ENCODE measurements at places on chromosomes 5 and 9.

- no peak for DNase-seq
Measured at GRCh38 chr5:109516390-109516789, 106.6 kb upstream of the PJA2 start.

GRCh38 chr5:143955141-143955540 is 143.2 kb downstream of the HMHB1 start:
- DNase-seq, result no peak

DNA sequence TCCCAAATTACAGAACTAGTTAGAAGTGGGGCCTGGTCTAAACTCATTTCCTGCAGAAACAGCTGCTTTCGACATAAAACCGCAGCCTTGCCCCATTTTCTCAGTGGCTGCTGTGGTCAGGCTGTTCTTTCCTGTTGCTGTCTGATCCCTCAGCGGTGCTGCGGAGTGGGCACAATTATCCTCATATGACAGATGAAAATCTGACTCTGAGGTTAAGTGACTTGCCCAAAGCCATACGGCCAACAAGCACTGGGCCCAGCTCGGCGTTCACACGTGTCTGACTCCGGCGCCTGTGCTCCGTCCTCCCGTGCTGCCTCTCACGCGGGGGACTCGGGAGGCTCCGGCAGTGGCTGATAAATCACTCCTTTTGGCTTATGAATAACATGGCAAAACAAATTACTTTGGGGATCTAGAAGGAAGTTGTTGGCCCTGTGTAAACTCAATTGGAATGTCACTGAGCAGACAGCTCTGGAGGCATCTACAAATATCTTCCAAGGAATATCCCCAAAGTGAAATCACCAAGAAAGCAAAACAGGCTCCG is 142.6 kb upstream of the LMX1B start:
- DNase-seq, result no peak

DNA sequence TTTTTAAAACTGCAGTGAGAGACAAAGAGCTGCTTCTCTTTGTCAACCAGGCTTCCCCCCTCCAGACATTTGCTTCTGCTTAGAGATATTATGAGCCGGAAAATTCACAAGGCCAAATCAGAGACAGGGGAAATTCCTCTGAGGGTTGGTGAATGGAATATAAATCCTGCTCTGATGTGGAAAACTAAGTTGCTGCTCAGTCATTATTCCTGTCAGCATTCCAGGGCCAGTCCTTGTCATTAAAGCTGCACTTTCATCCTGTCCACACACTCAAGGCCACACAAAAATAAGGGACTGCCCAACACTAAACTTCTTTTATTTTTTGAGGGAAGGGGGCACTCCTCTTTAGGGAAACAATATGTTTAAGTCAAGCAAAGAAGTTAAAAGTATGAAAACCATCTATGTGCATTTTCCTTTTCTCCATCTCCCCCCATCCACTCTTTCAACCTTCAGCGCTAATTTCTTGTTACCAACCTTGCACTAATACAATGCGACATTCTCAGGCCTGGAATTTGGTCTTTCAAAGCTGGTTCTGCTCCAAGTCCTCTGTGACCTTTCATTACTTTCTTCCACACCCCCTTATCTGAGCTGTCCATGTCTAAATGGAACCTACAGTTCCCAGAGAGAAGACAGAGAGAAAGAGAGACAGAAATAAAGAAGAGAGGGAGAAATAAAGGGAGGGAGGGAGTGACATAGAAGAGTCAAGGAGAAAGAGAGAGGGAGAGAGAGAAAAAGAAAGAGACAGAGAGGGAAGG is 118.9 kb upstream of the S1PR3 start:
- no peak for DNase-seq

- DNase-seq, result no peak
Measured at GRCh38 chr5:90550963-90551362, 7.6 kb upstream of the ADGRV1 start.

DNA sequence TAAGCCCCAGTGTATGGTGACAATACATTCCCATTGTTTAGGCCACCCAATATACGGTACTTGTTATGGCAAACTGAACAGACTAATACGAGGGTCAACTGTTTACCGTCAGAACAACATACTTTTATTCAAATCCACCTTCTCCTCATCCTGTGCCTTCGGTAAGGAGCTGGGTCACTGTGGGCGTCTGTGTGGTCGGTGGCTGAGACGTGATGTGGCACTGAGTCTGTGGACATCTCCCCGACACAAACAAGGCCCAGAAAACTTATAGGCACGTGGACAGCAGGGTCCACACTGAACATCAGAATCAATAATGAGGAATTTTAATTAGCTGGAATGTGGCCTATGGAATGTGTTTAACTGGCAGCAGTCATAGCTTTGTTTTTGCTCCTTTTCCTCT is 154.3 kb upstream of the IRX2 start:
- no peak for DNase-seq

GRCh38 chr9:91043811-91044175 is 242.2 kb downstream of the SYK start:
- DNase-seq, result no peak

DNA sequence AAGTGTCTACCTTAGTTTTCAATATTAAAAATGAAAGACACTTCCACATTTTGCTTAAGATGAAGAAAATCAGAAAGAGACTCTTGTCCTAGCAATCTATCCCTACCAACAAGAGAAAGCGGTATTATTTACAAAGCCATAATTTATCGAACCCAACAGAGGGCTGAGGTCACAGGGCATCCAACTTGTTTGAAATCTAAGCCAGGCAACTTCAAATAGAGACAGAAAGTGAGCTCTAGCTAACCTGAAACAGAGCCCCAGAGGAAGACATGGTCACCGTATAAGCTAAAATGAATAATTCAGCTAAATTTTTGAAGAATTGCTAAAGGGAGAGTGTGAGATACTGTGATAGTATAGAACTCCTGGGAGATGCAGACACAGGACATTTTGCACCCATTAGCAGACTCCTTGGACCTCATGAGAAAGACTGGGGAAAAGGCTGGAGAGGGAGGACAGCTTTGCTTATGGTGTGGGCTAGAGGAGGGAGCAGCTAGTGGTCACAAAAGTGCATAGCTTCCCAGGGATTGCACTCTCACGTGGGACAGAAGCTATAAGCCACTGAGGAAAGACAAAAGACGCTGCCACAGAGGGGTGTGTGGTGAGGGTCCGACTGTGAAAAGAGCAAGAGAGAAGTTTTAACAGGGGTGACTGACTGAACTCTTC is 624.2 kb upstream of the GRIN3A start:
- DNase-seq, result no peak

DNA sequence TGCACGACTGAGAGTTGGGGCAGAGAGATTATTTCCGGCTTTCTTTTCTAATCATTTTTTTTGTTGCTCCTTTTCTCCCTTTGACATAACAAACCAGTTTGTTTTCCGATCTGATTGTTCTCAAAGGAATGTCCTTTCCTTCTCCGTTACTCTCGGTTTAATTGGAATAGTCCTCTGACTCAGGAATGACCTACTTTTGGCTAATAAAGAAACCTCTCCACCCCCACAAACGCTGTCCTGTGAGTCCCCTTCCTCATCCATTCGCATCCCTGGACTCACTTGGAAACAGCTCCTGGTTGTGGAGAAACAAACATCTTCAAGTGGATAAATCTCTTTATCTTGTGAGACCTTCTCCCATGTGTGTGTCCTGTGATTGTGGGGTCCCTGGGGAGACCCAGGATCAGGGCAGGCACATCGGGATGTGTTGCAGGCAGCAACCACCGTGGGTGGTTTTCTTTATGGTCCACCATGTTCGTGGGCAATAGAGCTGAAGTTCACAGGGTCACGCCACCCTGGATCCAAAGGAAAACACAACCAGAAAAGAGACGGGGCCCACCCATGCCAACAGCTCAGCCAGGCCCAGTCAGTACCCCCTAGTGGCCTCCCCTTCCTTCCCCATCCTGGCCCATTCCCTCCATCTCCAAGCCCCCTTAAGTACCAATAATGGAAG is 45.2 kb upstream of the NEK6 start:
- no peak for DNase-seq

- DNase-seq, result no peak
Measured at GRCh38 chr5:171952021-171952420, 54.4 kb downstream of the FBXW11 start.

- no peak for DNase-seq
Measured at GRCh38 chr9:13428766-13429165, 149.3 kb upstream of the MPDZ start.

GRCh38 chr5:74406844-74407243 is 233.7 kb downstream of the ENC1 start:
- no peak for DNase-seq

DNA sequence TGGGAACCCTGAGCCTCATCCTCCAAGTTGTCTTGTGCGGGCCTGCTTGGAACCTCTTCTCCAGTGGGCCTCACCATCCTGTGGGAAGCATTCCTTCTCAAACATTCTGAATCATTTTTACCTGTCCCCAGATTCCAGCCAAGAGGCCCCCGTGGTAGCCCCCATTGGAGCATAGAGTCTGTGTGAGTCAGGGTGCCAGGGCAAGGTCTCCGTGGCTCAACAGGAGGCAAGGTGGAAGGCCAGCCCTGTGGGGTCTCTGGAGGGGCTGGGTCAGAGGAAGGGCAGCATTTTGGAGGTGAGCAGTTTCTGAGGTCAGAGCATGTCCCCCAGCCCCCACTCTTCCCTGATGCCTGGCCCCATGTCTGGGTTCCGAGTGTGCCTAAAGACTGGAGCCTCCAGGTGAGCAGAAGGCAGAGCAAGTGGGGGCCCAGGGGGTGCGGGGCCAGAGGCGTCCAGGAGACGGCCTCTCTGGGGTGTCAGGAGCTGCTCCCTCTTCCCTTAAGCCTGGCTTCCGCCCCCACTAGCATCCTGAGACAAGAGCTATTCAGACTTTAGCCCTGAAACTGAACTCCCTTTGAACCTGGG is 2.1 kb downstream of the CACNA1B start:
- DNase-seq, result no peak

DNA sequence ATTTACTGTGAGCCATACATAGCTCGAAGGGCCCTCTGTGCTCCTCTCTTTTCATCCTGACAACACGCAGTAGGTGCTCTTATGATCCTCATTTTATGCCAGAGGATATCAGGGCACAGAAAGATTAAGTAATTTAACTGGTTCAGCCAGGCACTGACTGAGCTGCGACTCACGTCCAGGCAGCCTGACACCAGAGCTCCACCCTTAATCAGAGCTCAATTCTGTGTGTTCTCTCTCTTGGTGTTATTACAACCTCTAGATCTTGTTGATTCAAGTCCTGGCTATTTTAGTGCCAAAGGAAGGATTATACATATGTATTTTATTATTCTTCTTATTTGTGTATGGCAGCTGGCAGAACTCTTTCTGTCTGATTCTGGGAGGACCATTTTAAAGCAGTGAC is 59.7 kb downstream of the OSMR start:
- no peak for DNase-seq

DNA sequence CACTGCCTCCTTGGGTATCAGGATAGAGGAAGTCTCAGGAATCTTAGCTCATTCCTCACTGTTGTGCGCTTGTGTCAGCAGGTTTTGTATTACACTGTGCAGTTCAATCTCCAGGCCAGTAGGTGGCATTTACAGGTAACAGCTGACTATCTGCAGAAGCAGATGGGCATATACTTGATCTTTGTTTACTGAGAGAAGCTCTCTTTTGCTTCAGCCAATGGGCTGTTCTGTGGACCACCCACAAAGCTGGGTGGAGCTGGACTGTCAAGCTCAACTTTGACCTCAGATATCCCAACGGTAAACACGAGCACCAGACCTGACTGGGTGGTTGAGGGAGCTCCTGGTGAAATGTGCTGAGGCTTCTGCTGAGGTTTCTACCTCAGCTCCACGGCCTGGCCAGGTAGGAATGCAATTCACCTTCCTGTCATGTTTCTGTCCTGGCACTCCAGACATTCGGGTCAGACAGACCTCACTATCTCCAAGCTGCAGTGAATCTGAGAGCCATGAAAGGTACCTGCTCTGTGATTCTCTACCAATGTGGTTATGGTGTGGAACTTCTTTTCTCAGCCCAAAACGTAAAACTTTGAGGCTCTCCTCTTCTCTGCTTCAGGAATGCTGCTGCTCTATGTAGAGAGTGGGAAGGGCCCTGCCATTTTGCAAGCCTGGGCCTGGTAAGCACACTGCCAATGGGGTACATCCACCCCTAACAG is 167.9 kb upstream of the ACTBL2 start:
- DNase-seq, result peak; percentile 32

DNA sequence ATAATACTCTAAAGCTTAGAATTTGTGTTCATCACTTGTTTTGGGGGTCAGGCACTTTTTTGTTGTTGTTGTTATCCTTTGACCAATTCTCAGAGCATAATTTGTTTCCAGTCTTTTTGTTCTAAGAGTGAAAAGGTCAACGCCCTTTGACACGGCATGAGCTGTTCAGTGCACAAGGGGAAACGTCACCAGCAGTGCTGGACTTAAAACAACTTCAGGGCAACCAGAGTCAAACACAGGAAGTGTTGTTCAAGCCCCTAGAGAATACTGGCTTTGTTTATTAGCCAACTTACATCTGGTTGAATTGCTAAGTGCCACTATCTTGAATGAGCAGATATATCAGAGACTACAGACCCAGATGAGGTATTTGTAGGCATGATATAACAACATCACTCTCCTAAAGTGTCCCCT is 368.9 kb downstream of the TMEM161B start:
- DNase-seq, result no peak

GRCh38 chr9:99345942-99346341 is 123.9 kb downstream of the SEC61B start:
- DNase-seq, result no peak

GRCh38 chr5:175691761-175692160 is 33.9 kb downstream of the HRH2 start:
- no peak for DNase-seq

- DNase-seq, result no peak
Measured at GRCh38 chr5:65730910-65731309, 8.9 kb downstream of the NLN start.

DNA sequence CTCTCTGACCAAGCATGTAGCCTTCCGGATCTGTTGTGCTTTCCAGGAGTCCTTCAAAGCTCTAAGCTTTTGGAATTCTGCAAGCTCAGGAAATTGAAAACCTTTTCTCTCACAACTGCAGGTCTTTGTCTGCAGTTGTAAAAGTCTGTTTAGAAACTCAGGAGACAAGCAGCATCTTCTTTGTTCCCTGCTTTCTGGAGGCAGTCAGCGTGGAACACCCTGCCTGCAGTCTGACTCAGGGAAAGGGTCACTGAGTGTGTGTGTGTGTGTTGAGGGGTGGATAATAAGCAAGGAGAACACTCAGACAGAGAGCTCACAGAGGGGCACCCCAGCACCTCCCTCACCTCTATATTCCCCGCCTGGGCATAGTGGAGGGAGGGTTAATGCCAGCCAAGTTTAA is 29.1 kb downstream of the KCNIP1 start:
- DNase-seq, result no peak

- no peak for DNase-seq
Measured at GRCh38 chr5:133383580-133383939, 228.8 kb downstream of the FSTL4 start.

- peak; percentile 5 for DNase-seq
Measured at GRCh38 chr5:41747301-41747700, 122.9 kb downstream of the OXCT1 start.

DNA sequence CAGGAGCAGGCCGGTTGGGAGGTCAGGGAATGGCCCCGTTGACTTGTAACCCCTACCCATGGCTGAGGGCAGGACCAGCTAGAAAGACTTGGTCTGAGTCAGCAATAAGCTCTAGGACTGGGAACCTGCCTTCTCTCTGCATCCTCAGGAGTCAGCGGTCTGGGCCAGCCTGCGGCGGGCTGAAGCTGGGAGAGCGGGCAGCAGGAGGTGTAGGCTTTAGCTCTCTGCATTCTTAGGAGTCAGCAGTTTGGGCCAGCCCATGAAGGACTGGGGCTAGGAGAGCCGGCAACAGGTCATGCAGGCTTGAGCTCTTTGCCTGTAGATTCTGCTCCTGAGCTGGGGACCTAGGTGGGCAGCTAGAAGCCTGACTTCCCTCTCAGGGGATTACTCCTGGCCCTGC is 6.4 kb upstream of the SMIM32 start:
- no peak for DNase-seq
